ENCODE measurements at places on chromosomes 4 and X.

DNA sequence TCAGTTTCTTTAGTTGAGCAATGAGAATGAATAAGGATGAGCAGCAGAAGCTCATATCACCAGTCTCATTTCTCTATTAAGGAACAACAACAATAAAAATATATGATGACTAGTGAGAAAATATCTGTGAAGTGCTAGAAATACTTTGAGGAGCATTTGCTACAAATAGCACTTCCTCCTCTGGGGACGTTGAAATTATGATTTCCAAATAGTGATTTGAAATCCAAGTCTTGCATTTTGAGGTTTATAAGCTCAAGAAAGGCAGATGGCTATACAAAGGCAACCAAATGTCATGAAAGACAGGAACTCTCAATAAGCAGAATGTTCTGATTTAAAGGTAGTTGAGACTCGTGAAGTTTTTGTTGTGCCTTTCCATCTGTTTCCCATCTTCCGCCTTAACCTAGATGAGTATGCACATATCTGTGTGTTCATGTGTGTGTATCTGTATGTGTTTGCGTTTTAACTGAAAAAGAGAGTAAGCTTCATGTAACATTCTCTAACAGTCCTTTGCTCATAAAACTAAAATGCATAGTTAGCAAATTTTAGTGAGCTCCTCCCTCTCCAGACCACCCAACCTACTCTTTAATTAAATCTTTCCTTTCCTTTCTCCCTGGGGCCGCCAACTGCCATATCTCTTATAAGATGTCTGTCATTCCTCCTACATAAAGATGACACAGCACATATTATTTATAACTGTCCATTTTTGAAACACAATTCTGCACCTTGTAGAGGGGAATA lies 222.6 kb upstream of the RASGEF1B start:
- no peak for DNase-seq

GRCh38 chr4:161419822-161420221 lies 744.0 kb downstream of the FSTL5 start:
- no peak for DNase-seq

DNA sequence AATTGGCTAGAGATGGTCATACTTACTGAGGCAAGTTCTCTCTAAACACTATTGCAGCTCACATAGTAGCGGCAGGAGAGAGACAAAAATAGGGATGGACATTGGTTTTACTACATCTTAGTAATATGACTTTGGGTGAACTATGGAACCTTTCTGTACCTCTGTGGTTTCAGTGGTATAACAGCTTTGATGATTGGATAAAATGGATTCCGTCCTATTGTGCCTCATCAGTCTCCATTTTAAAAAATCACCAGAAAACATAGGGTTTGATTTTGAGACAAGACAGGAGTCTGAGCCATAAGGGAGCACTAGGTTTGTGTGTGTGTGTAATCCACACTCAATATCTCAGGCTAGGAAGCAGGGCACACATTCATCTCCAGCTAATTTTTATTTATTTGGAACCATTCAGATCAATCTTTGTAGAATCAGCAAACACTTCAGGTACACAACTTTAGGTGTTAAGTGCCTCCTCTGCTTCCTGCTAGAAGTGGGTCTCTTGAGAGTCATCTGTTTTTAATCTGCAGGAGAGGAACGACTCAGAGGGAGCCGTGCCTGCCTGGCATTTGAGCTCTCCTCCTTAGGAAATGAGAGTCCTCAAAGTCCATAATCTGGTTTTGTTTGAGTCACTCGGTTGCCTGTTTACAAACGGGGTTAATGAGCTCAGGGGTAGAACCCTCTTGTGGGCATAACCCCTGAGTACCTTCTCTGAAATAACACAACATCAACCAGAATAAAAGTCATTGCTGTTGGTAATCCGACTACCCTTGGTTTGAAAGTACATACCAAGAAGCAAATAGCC lies 238.5 kb upstream of the BOD1L1 start:
- DNase-seq: no peak

- no peak for DNase-seq
These were observed 157.5 kb downstream of the TECRL start for GRCh38 chr4:64251781-64252180.

DNA sequence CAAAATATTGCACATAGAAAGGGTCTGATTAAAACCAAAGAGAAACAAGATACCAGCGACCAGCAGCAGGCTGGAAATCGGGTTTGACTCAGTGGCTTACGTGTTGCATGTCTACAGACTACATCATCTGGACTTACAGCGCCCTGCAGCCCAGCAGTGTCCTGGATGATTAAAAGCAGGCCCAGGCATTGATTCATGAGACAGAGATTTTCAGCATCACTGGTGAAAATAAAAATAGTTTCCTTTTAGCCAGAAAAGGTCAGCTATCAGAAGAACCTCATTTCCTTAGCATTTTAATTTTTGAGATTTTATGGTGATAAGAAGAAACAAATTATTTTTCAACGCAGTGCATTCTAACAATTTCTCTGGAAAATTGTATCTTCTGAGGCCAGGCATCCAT lies 190.6 kb downstream of the PTTG2 start:
- no peak for DNase-seq

DNA sequence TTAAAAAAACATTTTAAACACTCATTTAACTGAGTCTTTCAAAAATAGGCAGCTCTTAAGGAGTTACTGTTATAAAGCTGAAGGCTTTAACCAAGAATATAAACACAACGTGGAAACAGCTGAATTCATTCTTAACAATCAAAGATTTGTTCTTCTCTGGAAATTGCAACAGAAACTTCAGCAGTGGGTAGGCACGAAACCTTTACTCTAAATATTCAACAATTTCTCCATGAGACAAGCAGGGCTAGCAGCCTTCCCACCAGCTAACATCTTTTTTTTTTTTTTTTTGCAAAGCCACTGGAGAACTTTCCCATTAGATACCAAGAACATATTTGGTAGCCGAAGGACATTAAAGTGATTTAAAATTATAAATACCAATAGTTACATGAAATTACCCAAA lies 78.2 kb upstream of the PRSS48 start:
- no peak for DNase-seq

GRCh38 chrX:74297766-74298165 lies 6.2 kb upstream of the ZCCHC13 start:
- DNase-seq: no peak

DNA sequence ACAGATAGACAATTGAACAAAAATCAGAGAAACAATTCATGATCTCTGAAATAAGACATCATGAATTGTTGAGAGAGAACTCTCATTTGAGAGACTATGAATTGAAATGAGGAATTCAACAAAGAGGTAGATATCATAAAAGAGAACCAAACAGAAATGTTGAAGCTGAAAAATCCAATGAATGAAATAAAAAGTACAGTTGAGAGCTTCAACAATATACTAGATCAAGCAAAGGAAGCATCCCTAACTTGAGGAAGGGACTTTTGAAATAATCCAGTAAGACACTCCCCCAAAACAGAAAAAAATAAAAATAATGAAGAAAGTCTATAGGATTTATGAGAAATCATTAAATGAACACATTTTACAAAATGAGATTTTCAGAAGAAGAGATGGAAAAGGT lies 310.0 kb upstream of the PCDH10 start:
- DNase-seq: no peak

- no peak for DNase-seq
These were observed 183.2 kb downstream of the RAP1GDS1 start for GRCh38 chr4:98444371-98444770.

- DNase-seq: no peak
These were observed 222.5 kb upstream of the RPL34 start for GRCh38 chr4:108397850-108398249.

- DNase-seq: no peak
These were observed 544.7 kb upstream of the NDST4 start for GRCh38 chr4:115657991-115658650.

- DNase-seq: no peak
These were observed 101.9 kb downstream of the LNX1 start for GRCh38 chr4:53489279-53489889.

GRCh38 chr4:52889778-52890520 lies 27.8 kb downstream of the RASL11B start:
- DNase-seq: no peak

DNA sequence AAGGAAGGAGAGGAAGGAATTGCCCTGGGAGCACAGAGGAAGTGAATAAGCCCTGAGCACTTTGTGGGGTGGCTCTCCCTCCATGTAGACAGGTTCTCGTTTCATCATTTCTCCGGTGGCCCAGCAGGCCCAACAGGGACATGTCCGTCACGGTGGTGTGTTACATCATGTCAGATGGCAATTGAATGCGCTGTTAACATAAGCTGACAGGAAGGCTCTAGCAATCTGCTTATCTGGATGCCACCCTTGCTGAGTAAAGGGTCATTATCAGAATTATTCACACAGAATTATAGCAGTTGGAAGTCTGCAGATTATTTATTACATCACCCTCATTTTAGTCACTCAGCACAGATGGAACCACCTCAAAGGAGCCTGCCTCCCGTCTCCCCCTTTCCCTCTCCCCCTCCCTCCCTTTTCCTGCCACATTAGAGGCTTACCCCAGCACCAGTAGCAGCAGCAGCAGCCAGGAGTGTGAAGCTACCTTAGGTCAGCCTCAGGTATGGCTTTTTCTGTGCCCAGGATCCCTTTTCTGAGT lies 124.3 kb upstream of the TRIM2 start:
- no peak for DNase-seq

- DNase-seq: no peak
These were observed 124.9 kb downstream of the INPP4B start for GRCh38 chr4:142721187-142721586.

DNA sequence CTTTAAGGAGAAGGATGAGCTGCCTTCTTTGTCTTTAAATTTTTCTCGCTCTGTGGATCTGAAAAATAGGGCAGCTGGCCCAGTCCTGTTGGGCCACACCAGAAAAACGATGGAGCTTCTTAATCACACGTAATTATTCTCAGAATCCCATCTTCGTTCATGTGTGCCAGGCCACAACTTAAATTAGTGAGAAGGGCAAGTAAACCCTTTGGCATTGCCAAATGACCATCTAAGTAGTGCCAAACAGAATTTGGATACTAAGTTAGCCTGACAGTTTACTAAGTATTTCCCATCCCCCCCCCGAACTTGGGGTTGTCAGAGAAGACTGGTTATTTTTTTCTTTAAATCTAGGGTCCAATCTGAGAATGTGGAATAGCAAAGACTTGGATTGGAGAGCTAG lies 62.0 kb downstream of the CASP3 start:
- no peak for DNase-seq

DNA sequence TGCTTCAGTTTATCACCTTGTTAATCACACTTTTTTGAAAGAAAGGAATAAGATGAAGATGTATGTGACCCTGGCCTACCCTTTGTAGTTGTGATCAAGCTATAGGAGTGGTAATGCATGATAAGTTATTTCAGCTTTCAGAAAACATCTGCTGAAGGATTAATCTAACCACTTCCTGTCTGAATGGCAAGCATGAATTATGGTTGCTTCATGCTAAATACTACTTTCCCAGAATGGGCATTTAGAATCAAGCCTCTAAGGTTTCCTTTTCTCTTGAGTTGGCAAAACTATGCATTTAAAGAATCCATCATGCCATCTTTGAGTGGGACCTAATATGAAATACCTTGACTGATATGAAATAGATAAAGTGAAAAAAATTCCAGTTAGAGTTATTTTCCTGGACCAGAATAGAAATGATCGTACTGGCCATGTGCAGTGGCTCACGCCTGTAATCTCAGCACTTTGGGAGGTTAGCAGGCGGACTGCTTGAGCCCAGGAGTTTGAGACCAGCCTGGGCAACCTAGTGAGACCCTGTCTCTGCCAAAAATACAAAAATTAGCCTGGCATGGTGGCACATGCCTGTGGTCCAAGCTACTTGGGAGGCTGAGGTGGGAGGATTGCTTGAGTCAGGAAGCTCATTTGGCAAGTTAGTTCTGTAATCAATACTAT lies 59.1 kb downstream of the ANXA3 start:
- no peak for DNase-seq

DNA sequence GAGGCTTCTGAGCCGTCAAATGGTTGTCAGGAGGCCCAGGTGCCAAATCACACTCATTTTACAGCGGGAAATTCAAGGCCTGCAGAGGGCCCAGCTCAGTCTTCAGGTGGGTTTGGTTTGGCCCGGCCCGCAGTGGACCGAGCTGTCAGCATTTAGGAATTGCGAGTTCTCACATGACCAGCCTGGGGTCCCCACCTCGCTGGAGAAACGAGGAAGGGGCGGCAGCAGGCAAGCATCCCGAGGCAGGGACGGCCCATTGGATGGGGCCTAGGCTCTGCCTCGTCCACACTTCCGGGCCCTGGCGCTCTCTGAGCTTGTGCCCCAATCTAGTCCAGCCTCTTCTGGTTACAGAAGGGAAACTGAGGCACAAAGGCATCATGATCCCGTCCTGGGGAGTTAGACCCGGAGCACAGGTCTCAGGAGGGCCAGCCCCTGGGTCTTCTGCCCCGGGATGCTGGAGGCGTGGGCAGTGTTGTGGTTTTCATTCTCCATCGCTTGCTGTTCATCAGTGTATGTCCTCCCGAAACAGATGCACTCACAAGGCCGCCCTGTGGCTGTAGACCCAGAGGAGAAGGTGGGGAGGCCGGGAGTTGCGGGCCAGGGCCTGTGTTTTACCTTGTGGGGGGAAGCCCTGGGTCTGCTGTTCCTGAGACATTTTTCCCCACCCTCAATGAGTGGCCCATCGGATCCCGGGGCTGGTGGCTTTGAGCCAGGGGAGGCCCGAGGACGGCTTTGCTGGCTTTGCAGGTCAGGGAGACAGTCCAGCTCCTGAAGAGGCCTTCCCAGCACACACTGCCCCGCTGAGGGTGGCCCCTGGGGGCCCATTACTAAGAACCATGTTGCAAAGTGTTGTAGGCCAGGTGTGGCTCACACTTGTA lies 8.9 kb downstream of the PSAPL1 start:
- no peak for DNase-seq

GRCh38 chr4:24557026-24558025 lies 27.0 kb downstream of the DHX15 start:
- DNase-seq: no peak

DNA sequence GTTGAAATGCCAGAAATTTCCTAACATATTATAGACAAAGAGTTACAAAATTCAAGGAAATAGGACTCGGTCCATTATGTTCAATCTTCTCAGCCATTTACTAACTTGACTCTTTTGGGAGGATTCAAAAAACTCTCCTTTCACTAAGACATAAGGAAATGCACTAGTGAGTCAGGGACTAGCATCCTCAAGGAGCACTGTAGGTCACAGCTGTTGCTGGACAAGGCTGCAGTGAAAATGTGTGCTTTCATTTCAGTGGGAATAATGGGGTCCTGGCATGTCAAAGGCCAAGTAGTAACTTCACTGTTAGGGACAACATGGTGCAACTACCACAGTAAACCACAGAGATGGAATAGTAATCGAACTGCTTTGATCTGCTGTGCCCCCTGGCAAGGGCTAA lies 56.9 kb upstream of the ABCG2 start:
- no peak for DNase-seq

DNA sequence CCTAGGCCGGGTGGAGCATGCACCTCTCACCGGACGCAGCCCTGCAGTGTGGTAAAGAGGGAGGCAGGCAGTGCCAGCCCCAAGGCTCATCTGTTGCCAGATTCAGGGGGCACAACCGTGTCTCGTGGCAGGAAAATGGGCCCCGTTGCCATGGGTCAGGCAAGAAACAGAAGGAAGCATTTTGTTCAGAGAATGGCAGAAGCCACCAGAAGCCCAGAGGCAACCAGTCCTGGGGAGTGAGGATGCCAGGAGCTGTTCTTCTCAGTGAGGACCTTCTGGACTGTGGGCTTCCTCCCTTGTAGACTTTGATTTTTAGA lies 12.5 kb upstream of the UVSSA start:
- no peak for DNase-seq

- no peak for DNase-seq
These were observed 150.5 kb upstream of the DDIT4L start for GRCh38 chr4:100340512-100341485.
